ENCODE measurements at places on chromosomes 13 and 19.

- no peak for DNase-seq
Observed at GRCh38 chr19:4550018-4550417, 9.5 kb downstream of the SEMA6B start.

DNA sequence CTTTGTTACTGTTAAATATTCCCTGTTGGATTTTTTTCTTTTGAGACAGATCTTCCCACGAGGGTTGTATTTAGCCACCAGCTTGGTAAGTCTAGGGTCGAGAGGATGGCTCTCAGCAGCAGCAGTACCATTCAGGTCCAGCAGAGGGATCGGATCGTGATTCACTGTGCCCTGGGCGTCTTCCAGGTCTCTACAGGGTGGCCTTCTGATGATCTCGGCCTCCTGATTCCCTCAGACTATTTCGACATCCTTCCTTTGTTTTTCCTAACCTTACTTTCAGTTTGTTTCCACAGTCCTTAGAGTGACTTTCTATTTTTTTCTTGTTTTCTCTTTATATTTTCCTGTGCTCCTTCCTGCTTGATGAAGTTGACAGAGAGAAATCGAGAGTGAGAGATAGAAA is 1436.9 kb downstream of the UQCRFS1 start:
- DNase-seq: no peak

DNA sequence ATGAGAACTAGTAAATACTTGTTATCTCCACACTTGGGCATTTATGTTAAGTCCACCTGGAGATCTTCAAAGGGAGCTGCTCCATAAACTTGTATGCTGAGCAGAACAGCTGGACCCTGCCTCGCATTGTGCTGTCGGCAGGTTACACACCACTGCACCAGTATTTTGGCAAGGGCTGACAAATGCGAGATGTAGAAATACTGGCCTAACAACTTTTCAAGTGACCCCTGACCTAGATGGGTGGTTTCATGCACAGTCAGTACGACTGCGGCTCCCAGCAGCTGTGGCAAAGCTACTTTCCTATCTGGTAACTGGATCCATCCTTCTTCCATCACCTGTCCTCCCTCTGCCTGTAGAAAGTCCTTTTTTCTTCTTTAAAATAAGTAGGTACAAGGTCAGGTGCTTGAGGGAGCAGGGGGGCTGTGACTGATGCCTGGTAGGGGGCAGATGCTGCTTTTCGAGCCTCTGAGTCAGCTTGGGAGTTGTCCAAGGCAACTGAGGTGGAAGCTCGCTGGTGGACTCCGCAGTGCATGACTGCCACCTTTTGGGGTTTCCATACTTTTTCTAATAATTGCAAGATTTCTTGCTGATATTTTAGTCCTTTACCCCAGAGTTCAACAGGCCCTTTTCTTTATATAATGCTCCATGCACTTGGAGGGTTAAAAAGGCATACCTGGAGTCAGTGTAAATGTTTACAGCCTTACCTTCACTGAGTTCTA is 86.8 kb downstream of the SLC25A15 start:
- DNase-seq: no peak

DNA sequence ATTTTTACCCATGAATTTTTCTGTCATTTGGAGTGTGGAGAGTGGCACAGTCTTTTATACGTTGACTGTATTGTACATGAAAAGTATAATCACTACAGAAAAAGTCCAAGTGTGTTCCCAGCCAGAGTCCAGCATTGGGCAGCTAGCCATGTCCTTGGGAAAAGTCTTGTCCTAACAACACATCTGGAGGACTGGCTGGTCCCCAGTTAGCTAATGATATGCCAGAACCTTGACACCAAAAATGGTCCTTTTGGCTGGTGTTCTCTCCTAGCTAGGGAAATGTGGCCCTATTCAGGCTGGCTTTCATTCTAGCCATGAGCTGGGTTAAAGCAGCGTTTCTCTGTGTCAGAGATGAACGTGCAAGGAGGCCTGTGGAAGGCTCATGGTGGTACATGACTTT is 98.9 kb downstream of the ESD start:
- DNase-seq: no peak

GRCh38 chr19:35718345-35719041 is 690 bp downstream of the KMT2B start:
- peak; percentile 42 for DNase-seq

- DNase-seq: no peak
Observed at GRCh38 chr19:53910170-53910518, 1.1 kb downstream of the CACNG7 start.

DNA sequence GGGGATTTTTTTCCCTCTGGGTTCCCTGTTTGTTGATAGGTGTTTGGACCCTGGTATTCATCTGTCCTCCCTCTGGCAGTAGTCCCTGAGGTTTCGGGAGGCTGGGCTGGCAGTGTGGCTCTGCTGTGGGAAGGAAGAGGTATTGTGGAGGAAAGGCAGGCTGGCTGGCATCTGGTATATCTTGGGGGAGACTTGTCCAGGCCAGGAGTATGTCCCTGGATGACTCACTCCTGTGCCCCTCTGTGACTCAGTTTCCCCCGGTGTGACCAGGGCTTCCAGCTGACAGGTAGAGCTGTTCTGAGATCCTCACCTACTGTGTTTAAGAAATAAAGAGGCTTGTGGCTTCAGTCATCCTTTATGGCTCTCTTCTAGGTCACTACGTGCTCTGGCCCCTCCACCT is 14.2 kb upstream of the ZNF492 start:
- DNase-seq: no peak

- DNase-seq: no peak
Observed at GRCh38 chr19:33662391-33663092, 40.8 kb downstream of the CHST8 start.

DNA sequence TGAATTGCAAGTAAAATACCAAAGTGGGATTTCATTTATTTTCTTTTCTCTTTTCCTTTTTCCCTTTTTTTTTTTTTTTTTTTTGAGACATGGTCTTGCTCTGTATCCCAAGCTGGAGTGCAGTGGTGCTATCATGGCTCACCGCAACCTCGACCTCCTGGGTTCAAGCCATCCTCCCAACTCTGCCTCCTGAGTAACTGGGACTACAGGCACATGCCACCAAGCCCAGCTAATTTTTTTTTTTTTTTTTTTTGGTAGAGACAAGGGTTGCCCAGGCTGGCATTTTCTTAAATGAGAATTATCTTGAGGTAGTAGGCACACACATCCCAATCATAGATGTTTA is 68.5 kb upstream of the GPR183 start:
- no peak for DNase-seq

DNA sequence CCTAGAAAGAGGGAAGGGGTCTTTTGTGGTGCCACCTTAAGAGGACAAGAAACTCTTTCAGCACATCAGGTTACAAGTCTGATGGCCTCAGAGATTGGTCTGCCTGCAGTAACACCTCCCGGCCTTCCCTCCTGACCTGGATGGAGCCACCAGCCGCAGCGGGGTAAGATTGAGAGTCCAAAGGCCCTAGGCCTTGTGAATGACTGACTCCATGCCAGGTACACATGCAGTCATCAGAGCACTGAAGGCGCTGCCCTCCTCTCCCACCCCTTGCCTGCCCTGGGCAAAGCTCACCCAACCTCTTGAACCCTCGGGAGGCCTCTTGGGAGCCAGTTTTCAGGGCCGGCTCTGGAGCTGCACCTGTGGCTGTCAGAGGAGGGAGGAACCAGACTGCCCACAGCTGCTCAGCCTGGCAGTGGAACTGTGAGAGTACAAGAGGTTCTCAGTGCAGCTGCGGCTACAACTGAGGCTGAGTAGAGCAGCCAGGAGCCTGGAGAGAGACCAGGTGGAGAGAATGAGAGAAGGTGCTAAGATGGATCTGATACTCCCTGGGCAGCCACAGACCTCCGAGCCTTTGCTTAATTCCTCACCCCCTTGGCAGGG is 23.8 kb upstream of the C13orf42 start:
- no peak for DNase-seq

DNA sequence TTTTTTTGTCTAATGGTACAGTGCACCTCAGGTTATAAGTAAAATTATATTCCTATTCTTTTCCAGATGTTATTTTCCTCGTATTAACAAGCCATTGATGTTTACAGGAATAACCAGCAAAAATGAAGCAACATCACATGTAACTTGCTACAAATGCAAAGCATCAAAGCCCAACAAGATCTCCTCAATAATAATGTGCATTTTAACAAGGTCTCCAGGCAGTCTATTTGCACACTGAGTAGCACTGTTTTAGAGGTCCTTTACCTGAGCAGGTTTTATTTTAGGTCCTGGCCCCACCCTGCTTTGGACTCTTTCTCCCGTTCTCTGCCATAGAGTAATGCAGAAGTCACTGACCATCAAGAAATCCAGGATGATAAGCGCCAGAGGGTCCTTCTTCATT is 298.4 kb downstream of the FGF14 start:
- no peak for DNase-seq

DNA sequence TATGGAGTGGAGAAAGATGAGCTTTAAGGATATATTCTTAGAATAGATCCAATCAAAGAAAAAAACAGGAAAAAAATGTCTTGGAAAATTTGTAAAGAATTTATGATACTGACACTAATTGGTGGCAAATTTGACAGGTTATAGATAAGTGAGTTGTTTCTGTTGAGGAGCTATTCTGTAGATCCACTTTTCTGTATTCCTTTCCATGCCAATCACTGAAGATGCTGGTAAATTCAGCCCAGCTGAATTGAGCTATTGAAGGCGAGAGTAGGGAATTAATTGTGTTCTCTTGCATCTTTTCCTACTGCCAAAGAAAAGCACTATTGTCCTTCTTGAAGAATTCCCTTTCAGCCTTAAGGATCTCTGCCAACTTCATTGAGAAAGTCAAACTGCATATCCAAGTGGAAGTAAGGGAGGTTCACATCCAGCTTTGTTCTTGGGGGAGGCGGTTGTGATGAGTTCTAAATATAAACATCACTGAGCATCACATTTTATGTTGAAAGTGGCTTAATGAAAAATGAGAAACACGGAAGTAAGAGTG is 113.1 kb downstream of the PCDH9 start:
- no peak for DNase-seq

DNA sequence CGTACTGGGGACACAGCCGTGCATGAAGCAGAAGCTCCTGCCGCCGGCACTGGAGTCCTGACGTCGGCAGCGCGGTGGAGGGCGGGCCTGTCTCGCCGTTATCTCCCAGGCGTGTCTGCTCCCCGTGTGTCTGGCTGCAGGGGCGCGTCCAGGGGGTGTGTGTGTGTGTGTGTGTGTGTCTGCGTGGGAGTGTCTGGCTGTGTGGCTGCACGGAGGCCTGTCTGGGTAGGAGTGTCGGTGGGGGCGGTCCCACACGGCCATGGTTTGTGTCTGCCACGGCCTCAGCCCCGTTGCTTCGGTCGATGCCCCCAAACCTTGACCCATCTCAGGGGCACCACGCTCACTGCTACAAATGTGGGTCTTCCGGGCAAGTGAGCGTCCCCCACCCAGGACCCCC is 18.3 kb downstream of the ARID3A start:
- DNase-seq: peak; percentile 75

- peak; percentile 91 for DNase-seq
Observed at GRCh38 chr19:11737964-11738745, 591 bp downstream of the ZNF823 start.

DNA sequence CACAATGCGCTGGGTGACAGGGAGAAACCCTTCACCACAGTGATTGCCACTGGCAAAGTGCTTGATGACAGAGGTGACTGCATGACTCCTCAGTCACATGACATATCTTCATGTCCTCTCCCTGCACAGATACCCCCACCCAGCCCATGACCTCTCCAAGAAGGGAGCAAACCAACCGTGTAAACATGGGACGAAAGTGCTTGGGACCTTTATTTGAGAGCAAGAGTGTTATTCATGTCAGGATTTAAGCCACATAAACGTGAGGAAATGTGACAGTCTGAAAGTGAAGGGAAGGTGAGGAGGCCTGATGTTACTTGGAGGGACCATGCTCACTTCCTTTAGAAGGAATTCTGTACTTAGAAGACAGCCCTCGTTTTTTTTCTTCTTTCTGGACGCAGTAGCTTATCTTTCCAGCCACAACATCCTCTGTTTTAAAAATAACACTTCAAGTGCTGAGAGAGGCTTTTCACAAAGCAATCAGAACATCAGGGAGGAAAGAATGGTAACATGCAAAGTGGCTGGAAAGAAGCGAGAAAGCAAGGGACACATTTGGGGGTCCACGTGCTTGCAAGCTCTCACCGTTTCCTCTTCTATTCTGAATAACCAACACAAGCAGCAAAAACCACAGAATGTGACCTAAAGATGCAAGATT is 35.6 kb downstream of the EPS15L1 start:
- no peak for DNase-seq

DNA sequence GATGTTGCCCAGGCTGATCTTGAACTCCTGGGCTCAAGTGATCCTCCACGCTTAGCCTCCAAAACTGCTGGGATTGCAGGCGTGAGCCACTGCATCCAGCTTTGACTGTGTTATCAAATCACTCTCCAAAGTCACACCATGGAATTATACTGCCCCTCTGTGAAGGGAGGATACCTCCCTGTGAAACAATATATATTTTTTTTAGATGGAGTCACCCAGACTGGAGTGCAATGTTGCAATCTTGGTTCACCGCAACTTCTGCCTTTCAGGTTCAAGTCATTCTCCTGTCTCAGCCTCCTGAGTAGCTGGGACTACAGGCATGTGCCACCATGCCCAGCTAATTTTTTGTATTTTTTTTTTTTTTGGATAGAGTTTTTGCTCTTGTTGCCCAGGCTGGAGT is 7.7 kb downstream of the TYK2 start:
- no peak for DNase-seq

DNA sequence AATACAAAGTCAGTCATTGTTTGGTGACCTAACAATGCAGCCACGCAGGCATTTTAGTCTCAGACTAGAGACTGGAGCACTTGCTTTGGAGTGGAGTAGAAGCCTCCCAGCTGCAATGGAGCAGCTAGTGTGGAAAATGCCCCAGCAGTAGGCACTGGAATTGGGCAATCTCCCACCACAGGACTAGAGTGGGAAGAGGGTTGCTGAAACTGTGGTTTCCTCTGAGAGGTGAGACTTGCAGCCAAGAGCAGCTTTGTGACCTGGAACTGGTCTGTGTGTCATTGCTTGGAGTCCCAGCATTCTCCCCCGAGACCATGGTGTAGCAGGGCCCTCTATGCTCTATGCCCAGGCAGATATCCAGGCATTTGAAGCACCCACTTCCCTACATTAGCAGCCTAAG is 556.3 kb downstream of the UQCRFS1 start:
- DNase-seq: no peak

DNA sequence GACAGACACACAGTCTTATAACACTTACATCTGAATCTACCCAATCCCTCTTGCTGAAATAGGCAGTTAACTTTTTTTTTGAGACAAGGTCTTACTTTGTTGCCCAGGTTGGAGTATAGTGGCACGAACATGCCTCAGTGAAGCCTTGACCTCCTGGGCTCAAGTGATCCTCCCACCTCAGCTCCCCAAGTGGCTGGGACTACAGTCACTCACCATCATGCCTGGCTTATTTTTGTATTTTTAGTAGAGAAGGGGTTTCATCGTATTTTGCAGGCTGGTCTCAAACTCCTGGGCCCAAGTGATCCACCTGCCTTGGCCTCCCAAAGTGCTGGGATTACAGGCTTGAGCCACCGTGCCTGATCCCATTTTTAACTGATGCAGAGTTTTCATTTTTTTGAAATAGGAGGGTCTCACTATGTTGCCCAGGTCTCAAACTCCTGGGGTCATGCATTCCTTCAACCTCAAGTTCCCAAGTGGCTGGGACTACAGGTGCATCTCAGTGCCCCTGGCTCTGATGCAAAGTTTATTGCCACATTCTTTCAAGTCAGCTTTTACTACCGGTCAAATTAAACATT is 7.6 kb downstream of the ELF1 start:
- DNase-seq: no peak
